GM20000 (cell line): ENCODE measurements at places on chromosomes 4 and X.

DNA sequence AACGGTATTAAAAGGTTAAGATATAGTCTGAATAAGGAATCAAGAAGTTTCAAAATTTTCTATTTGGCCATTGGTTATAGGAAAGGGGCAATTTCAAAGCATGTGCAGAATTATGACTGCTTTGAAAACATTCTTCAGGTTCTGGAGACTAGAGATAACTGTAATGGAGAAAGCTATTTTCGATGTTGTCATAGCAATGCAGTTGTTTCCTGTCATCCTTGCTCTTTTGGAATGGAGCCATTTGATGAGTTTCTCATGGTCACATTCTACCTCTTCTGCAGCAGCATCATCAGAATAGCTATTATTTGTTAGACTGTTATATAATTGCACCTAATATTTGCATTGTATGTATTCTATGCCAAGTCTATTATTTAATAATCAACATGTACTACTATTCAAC lies 368.2 kb upstream of the NR3C2 start:
- DNase-seq, result no peak

- DNase-seq, result no peak
Measured at GRCh38 chrX:8390771-8391170, 73.9 kb upstream of the VCX3B start.

DNA sequence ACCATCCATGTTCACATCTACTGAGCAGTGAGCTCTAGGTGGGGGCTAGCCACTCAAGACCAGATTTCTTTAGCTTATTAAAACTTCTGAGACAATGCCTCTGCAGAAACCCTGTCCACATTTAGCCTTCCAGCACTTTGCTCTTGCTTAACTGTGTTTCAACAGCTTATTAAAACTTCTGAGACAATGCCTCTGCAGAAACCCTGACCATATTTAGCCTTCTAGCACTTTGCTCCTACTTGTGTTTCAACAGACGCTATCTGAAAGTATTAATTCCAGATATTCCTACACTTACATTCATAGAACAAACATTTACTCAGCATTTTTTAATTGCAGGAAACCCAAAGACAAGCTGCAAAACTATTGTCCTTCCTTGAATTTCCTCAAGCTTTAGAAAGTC lies 91.9 kb downstream of the SEL1L3 start:
- no peak for DNase-seq

- DNase-seq, result no peak
Measured at GRCh38 chr4:47784222-47784621, 53.6 kb downstream of the CORIN start.

DNA sequence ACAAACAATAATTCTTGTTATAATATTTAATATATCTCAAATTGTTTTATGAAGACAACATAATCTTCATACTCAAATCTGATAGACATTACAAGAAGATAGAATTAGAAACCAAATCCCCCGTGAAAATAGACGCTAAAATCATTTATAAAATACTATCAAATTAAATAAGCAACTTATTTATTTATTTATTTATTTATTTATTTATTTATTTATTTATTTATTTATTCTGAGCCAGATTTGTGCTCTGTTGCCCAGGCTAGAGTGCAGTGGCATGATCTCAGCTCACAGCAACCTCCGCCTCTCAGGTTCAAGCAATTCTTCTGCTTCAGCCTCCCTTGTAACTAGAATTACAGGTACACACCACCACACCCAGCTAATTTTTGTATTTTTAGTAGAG lies 294.9 kb upstream of the MAGEC2 start:
- DNase-seq, result no peak

GRCh38 chr4:168880811-168881595 lies 129.1 kb downstream of the CBR4 start:
- peak; percentile 44 for DNase-seq

- no peak for DNase-seq
Measured at GRCh38 chr4:145861336-145862318, 77.0 kb downstream of the ZNF827 start.

GRCh38 chr4:153433754-153434105 lies 32.4 kb upstream of the TMEM131L start:
- DNase-seq, result no peak

GRCh38 chr4:151485541-151486131 lies 76.7 kb downstream of the FHIP1A start:
- DNase-seq, result no peak

GRCh38 chr4:162707962-162708361 lies 458.7 kb downstream of the NAF1 start:
- no peak for DNase-seq

DNA sequence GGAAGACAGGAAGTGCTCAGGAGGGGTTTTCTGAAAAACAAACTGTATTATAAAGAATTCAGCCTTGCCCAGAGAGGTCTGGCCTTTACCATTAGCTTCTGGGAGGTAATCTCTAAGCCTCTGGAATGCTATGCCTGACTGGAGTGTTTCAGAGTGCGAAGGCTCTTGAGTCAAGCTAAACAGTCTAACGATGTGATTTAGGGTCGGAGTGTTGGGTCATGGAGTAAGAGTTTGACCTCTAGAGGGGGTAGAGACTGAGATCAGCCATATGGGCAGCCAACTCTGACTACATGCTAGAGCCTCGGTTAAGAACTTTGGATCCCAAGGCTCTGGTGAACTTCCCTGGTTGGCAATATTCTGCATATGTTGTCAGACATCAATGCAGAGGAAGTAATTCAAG lies 15.0 kb downstream of the BOD1L1 start:
- DNase-seq, result no peak

- DNase-seq, result no peak
Measured at GRCh38 chr4:138251938-138252337, 9.8 kb upstream of the SLC7A11 start.

DNA sequence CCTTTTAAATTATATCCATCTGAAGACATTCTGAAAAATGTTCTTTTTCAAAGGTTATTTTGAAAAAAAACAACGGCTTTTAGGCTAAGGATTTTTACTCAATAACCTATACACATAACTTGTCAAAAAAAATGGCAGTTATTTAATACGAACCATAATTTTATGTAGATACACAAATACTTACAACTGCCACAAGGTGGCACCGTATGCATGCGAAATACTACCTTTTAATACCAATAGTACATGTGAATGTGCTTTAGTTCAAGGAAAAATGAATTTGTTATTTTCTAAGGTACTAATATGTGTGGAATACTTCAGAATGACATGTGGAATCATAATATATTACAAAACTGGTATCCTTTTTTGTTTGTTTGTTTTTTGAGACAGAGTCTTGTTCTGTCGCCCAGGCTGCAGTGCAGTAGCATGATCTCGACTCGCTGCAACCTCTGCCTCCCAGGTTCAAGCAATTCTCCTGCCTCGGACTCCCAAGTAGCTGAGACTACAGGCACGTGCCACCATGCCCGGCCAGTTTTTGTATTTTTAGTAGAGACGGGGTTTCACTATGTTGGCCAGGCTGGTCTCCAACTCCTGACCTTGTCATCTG lies 4.6 kb upstream of the MAD2L1 start:
- peak; percentile 32 for DNase-seq

DNA sequence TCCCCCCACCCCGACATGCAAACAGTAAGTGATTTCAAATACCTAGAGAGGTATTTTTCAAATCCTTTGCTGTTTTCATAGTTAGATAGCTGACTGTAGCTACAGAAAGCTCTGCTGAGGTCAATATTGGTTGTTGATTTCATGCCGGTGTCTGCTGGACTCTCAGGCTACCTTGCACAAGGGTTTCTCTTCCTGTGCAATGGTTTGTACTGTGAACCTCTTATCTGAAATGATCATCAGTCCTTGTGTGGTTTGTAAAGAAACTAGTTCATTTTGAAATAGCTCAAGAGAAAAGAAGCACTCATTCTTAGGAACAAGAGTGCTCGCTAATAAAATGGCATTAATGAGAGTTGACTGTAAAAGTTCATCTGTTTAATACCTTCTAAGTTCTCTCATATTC lies 2.1 kb downstream of the MTM1 start:
- no peak for DNase-seq

DNA sequence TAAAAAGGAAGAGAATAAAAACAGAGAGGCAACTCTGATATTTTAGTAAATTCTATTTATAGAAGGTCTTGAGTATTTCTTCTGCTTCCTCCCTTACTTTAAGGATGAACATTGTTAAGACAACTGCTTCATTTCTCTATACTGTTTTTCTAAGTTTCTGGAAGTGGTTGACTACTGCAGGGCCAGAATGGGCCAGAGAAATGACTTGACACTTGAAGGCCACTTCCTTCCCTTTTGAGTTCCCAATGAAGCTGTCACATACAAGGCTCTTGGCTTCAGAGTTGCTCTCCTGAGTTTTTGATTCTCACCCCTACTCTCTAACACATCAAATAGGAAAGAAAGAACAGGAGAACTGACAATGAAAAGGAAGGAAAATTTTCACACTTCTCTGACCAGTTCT lies 37.6 kb downstream of the PKD2 start:
- DNase-seq, result no peak

DNA sequence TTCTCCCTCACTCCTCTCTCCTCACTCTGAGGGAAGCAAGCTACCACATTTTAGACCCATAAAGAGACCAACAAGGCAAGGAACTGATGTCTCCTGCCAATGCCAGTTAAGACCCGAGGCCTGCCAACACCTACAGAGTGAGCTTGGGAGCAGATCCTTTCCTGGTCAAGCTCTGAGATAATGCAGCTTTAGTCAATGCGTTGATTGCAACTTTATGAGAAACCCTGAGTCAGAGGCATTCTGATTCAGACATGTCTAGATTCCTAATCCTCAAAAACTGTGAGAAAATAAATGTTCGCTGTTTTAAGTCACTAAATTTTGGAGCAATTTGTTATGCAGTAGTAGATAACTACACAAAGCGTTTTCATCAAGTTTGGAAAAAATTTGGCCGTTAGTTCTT lies 115.5 kb downstream of the JADE1 start:
- DNase-seq, result no peak

- no peak for DNase-seq
Measured at GRCh38 chr4:159562366-159562765, 459.5 kb downstream of the RAPGEF2 start.

- no peak for DNase-seq
Measured at GRCh38 chrX:8048466-8048865, 121.3 kb upstream of the PNPLA4 start.

GRCh38 chrX:114952696-114953095 lies 64.7 kb downstream of the IL13RA2 start:
- no peak for DNase-seq

GRCh38 chr4:156915221-156915620 lies 56.4 kb downstream of the PDGFC start:
- no peak for DNase-seq

- peak; percentile 18 for DNase-seq
Measured at GRCh38 chr4:37138019-37138653, 106.4 kb upstream of the NWD2 start.

DNA sequence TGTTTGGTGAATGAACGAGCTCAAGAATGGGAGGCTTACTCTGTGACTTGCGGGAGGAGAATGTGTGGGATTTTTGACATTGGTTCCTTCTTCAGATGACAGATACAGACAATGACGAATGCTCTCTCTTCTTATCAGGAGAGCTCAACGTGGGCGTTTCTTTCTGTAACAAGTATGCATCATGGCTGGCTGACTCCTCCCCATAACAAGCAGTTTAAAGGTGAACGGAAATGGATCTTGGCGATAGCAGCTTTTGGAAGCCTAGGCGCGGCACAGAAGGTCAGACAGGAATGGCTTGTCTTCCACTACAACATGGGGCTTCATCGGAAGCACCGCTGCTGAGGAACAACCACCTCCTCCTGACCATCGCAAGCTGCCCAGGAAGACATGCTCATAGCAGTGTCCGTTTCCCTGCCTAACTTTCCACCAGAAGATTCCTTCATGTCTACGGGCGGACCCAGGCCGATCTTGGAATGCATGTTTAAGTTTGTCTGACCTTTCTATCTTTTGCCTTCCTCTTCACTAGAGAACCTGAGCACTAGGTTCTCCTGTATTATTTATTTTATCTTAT lies 18.3 kb upstream of the ACSL1 start:
- DNase-seq, result no peak

DNA sequence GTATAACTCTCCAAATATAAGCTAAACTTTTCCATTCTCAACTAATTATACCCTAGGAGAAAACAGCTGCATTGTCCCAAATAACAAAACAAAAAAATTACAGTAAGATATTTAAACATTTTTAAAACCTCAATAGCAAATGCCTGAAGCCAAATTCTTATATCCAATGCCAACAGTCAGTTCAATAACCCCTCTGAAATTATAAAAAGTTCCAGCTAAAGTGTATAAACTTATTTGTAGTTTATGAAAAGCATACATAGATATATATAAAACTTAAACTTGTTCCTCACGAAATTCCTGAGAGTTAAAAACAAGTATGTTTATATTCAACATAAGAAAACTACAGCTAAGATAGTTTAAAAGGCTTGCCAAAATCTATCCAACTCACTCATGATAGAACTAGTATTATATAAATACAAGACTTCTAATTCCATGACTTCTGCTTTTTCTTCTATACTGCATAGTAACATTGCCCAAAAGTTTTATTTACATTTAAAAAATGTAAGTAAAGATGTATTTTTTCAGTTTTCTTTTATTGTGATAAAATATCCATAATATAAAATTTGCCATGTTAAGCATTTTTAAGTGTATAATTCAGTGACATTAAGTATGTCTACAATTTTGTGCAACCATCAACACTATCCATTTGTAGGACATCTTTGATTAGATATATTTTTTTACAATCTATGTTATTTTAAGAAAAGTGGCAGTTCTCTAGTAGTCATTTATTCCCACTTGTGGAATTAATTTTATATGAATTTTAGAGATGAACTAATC lies 72.8 kb downstream of the PPA2 start:
- no peak for DNase-seq

- DNase-seq, result no peak
Measured at GRCh38 chrX:44914532-44915198, 41.7 kb downstream of the KDM6A start.

DNA sequence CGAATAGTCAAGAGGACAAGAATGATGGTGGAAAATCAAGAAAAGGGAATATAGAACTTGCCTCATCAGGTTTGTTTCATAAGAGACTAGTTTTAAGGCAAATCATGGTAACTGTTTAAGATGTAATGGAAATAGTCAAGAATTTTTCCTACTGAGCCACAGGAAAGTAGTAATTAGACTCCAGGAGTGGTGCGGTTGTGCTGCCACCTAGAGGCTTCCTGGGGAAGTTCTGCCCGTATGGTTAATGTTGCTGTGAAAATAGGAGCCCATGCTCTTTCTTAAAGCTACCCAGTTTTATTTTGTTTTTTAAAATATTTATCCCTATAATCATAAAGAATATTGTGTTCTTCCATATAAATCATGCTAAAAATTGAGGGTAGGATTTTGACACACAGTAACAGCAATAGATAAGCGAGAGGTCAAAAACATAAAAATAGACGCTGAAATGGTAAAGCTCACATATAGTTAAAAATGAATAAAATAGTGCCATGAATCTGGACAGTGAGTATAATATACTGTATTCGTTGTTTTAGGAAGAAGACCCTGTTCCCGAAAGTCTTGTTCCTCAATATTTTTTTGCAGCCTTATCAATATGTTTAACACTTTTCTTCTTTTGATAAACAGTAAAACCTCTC lies 87.0 kb downstream of the PHOX2B start:
- DNase-seq, result peak; percentile 54

DNA sequence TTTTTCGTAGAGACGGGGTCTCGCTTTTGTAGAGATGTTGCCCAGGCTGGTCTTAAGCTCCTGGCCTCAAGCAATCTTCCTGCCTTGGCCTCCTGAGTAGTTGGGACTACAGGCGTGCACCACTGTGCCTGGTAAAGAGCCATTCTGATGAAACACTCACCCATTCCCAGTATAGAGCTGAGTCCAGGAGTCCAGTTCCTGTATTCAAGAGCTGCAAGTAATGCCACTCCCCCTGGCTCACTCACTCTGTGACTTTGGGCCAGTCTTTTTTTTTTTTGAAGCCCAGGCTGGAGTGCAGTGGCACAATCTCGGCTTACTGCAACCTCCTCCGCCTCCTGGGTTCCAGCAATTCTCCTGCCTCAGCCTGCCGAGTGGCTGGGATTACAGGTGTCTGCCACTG lies 3.5 kb downstream of the CCDC22 start:
- no peak for DNase-seq
